ENCODE measurements at places on chromosomes 11 and 22. TPM values are rescaled to one million over a fixed set of nuclear protein-coding genes. Genes with fewer than 3 reads are reported as not detected.
A peak's percentile ranks its signal among the peaks of the same experiment; 100 is the strongest.

DNA sequence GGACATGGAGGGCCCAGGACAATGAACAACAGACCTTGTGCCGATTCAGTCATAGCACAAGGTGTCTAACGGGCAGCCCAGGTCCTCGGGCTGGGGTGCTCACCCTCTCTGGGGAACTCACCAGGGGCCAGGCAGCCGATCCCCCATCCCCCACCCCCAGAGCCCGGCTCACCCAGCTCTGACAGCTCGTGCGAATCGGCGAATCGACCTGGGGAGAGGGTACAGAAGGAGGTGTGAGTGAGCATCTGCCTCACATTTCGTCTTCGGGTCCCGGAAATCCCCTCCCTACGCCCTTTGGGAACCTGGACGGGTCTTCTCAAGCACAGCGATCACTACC lies 423 bp downstream of the PEX16 start:
- DNase-seq: no peak

GRCh38 chr11:70490208-70490607 lies 91.9 kb downstream of the CTTN start:
- no peak for DNase-seq

- DNase-seq: no peak
These were observed 10.8 kb downstream of the LIF start for GRCh38 chr22:30235687-30236170.

DNA sequence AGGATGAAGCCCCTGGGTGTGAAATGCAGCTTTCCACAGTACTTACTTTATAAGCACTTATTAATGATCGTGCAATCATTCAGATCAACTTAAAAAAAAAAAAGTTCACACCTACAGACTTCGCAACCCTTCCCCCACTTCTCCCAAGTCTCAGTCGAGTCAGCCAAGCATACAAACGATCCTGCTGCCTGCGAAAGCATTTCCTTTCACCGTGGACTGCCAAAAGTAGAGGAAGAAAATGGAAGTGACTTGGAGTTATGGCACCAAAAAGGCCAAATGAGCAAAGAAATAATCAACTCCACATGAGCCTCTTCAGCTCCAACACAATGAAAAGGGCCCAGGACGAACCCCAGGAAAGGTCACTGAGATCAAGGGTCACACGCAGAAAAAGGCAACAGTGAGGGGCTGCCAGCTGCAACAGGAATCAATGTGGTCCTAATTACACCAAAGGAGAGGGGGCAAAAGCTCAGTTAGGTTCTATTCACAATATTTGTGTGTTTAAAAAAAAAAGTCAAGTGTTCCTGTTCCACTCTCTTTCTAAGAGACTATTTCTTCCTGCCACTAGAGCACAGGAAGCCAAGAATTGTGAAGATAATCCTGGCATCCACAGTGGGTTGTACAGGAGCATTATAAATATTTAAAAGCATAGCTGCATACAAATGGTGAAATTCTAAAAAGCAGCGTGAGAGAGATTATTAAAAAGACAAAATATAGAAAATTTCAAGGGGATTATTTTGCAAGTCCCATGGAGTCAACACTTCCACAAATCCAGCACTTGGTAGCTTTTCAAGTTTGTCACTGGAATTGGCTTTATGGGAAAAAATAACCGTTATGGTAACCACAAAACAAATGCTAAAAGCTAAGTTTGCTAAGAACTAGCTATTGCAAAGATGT lies 28.4 kb downstream of the CDON start:
- no peak for DNase-seq

- no peak for DNase-seq
These were observed 191.3 kb downstream of the KIF18A start for GRCh38 chr11:27916541-27917100.

GRCh38 chr11:19566583-19567379 lies 145.9 kb upstream of the NAV2 start:
- no peak for DNase-seq

- DNase-seq: no peak
These were observed 143.5 kb downstream of the MIAT start for GRCh38 chr22:26800858-26801257.

DNA sequence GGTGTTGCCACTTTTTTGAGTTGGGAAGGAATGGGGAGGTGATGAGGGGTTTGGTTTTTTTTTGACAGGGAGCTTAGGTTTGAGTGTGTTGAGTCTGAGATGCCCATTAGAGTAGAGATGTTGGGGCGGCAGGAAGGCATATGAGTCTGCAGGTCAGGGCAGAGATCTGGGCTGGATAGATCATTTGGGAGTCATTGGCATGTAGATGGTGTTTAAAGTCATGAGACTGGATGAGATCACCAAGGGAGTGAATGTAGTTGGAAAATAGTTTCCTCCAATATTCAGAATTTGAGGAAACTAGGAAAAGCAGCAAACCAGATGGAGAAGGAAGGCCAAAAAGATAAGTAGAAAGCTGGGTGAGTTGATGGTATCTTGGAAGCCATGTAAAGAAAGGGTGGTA lies 2.1 kb upstream of the ANAPC15 start:
- no peak for DNase-seq

GRCh38 chr11:37721485-37721884 lies 1123.4 kb upstream of the RAG2 start:
- DNase-seq: no peak

- no peak for DNase-seq
These were observed 334.5 kb downstream of the CTTN start for GRCh38 chr11:70732881-70733196.

DNA sequence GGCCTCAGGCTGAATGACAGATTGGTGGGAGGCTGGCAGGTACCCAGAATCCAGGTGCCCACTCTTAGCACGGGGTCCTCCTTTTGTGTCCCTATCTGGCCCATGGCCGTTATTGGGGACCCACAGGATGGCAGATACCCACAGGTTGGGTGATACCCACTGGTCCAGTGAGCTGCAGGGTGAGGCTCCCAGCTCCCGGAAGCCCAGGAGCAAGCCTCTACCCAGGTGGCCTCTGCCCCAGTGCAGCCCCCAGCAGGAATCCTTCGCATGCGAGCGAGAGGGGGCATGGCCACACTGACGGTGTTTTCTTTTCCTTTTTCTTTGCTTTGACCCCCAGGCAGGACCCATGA lies 116.1 kb downstream of the PHF21B start:
- DNase-seq: no peak

GRCh38 chr11:96033599-96033998 lies 109.7 kb upstream of the MTMR2 start:
- DNase-seq: no peak

- DNase-seq: no peak
These were observed 10.4 kb upstream of the AGBL2 start for GRCh38 chr11:47725442-47726117.

DNA sequence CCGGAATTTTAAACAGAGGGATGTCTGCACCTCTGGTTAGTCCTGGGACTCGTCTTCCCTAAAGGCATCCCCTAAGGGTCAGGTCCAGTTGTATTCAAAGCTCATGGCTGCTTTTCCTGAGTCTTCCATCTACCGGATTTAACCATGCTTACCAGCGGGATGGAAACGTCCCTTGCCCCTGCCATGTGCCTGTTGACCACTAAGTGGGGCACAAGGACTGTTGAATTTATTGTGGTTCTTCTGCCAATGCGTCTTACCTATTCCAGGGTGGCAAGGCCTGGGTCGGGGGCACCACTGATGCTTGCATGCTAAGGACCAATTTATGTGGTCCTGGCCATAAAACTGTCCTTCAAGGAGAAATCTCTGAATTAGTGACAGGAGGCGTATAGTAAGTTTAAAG lies 25.6 kb downstream of the ANKRD42 start:
- peak; percentile 5 for DNase-seq

DNA sequence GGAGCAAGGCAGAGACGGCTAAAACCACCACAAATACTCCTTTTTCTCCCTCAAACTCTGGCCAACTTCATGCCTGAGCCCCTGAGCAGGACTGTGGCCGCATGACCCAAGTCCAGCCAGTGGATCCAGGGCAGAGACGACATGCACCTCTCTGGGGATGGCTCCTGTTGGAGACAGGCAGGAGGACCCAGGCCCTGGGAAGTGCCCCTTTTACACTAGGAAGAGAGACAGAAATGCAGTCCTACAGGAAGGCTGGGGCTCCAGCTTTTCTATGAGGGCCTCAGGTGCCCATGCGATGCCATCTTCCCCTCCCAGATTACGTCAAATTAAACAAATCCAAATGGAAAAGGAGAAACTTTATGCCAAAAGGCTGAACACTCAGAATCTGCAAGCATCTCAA lies 498.0 kb downstream of the BRD1 start:
- DNase-seq: no peak

- no peak for DNase-seq
These were observed 13.4 kb upstream of the SEPTIN5 start for GRCh38 chr22:19700790-19701419.

- peak; percentile 50 for DNase-seq
These were observed 42.2 kb downstream of the POLD3 start for GRCh38 chr11:74634537-74634936.

The YIF1A gene
- 111 TPM for total RNA-seq

The CHORDC1 gene
- 34.2 TPM for total RNA-seq

The CNTF gene
- 1.7 TPM for total RNA-seq

The LIF gene
- total RNA-seq: 1.7 TPM

The FADS3 gene
- total RNA-seq: 242 TPM

The KRTAP5-1 gene
- total RNA-seq: not detected

The OR52E8 gene
- not detected for total RNA-seq

The FIBIN gene
- 0.05 TPM for total RNA-seq

The FAM76B gene
- 39.0 TPM for total RNA-seq

The OR8D1 gene
- total RNA-seq: not detected

The DYNC2H1 gene
- total RNA-seq: 5.7 TPM

The PAMR1 gene
- total RNA-seq: 0.84 TPM

The C11orf87 gene
- not detected for total RNA-seq

Data from dermis blood vessel endothelial cell (primary cell).